ENCODE measurements at places on chromosomes 13 and 19. TPM values are rescaled to one million over a fixed set of nuclear protein-coding genes. Genes with fewer than 3 reads are reported as not detected.
A peak's percentile ranks its signal among the peaks of the same experiment; 100 is the strongest.

GRCh38 chr19:39737351-39737750 lies 478 bp downstream of the CLC start:
- DNase-seq = no peak
- peaks cover 3% of the 10 kb centered on the region for H3K27me3 ChIP-seq
- no peak overlapping the region for H3K27ac ChIP-seq
- no peak overlapping the region for H3K4me3 ChIP-seq
- H3K36me3 ChIP-seq = no peaks in the 10 kb centered on the region

DNA sequence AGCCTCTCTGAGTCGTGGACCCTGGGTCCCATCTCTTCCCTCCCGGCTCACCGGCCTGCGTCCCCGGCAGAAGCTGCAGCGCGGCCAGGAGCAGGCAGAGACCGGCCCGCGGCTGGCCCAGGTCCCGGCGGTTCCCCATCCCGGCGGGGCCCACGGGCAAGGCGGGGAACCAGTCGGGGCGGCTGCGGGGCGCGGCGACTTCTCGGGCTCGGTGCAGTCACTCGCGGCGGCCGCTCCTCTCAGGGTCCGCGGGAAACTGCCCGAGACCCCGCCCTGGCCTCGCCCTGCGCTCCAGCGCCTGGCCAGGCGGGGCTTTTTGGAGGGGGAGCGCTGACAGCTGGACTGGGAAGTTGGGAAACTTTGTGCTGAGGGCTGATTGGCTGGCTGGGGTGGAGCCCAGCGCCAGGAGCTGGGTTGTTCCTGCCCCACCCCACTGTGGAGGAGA lies at the start of gene COL5A3:
COL5A3 (minus strand) TSS at position 258 of the 445 bp plus-strand sequence; CDS start at position 139, 119 bp downstream.
- H3K4me3 ChIP-seq = no peak within 1 kb of the TSS

DNA sequence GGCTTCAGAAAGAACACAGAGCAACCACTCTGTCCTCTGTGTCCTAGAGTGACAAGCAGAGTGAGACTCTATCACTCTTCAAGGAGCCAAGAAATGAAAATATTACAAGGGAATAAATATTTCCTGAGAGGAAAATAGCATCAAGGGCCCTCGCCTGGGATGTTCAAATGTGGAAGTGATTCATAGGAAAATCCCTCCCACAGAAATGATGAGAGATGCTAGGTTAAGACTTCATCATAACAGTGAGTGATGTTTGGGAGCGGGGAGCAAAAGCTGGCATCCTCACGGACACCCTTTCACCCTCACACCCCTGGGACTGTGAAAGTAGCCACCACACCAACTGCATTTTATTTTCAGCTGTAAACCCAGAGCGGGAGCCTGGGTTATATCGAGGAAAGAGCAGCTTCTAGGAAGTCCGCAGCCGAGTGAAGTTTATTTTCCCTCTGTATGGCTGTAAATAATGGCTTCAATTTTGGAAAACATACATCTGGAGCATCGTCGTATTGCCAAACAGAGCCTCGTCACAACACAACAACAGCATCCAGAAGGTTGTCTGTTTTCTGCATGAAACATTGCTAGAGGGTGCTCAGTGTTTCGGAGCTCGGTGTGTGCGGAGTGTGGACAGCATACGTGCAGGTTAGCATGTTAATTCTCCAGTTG lies 54.8 kb downstream of the DLEU7 start:
- peaks cover 6% of the 10 kb centered on the region for H3K27me3 ChIP-seq
- H3K4me1 ChIP-seq = no peaks in the 10 kb centered on the region
- no peak overlapping the region for H3K27ac ChIP-seq
- no peaks in the 10 kb centered on the region for H3K36me3 ChIP-seq

DNA sequence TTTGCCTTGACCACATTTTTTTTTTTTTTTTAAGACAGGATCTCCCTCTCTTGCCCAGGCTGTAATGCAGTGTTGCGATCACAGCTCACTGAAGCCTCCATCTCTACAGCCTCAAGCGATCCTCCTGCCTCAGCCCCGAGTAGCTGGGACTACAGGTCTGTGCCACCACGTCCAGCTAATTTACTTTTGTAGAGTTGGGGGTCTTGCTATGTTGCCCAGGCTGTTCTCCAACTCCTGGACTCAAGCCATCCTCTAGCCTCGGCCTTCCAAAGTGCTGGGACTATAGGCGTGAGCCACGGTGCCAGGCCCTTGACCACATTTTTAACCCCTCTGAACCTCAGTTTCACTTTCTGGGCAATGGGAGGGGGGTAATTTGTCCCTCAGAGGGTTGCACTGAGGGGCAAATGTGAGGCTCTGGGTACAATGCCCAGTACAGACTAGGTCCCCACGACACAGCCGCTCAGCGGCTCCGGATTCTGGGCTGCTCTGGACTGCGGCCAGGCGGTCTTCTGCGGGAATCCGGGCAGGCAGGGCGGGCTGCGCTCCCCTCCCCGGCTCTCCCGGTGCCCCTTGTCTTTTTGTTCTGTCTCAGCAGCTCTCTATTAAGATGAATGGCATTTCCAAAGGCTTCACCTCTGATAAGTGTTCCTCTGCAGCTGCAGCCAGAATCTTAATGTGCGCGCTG lies 3.8 kb upstream of the ALOX5AP start:
- no peak for DNase-seq
- no peak overlapping the region for H3K27ac ChIP-seq
- H3K4me3 ChIP-seq = no peak overlapping the region
- no peaks in the 10 kb centered on the region for H3K4me1 ChIP-seq

DNA sequence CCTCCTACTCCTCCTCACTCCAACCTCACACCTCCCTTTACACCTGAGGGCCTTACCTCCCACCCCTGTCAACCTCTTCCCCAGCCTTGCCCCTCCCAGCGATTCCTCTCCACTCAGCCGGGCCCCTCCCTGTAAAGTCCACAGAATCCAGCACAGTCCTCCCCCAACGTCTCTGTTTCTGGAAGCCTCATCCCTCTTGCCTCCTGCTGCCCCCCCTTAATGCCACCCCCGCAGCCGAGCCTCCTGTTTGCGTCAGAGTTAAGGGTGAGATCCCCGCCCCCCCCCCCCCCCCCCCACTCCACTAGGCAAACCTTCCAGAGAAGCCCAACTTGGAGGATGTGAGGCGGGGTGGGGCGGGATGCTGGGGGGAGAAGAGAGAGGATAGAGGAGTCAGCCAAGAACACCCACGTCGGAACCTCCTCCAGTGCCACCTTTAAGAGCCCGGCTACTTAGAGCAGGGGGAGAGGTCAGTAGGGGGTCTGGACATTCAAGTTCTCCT lies 2.1 kb downstream of the UNC13A start:
- H3K4me1 ChIP-seq = peaks cover 12% of the 10 kb centered on the region
- peaks cover 15% of the 10 kb centered on the region for H3K27me3 ChIP-seq
- no peak overlapping the region for H3K27ac ChIP-seq
- H3K4me3 ChIP-seq = no peak overlapping the region
- no peaks in the 10 kb centered on the region for H3K36me3 ChIP-seq

DNA sequence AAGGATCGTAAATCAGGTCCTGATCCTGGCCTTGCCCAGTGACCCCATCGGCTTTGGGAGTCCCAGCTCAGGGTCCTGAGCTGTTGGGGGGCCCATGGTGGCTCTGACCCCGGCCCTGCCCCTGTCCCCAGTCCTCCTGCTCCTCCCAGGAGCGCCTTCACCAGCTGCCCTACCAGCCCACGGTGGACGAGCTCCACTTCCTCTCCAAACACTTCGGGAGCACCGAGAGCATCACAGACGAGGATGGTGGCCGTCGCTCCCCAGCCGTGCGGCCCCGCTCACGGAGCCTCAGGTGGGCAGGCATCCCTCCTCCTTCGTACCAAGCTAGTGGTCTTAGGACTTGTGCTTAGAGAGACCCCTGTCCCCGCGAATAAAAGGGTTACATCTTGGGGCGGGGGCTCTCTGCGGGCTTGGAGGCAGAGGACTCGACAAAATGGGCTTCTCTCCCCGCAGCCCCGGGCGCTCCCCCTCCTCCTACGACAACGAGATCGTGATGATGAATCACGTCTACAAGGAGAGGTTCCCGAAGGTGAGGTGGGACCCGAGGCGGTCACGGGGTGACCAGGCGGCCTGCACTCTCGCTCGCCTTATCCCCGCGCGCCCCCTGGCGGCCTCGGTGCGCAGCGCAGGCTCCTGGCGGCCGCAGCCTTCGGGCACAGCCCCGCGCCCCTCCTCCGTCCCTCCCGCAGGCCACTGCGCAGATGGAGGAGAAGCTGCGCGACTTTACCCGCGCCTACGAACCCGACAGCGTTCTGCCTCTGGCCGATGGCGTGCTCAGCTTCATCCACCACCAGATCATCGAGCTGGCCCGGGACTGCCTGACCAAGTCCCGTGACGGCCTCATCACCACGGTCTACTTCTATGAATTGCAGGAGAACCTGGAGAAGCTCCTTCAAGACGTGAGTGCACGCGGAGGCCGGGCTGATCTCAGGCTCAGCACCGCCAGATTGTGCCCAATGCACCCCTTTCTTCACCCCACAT lies 9.1 kb downstream of the MAST1 start:
- DNase-seq = peak; percentile 72
- no peaks in the 10 kb centered on the region for H3K27me3 ChIP-seq

GRCh38 chr13:91144054-91144453 lies 203.4 kb upstream of the MIR17HG start:
- no peaks in the 10 kb centered on the region for H3K27me3 ChIP-seq
- no peak overlapping the region for H3K4me3 ChIP-seq
- no peak overlapping the region for H3K27ac ChIP-seq
- no peaks in the 10 kb centered on the region for H3K4me1 ChIP-seq
- no peaks in the 10 kb centered on the region for H3K36me3 ChIP-seq

GRCh38 chr19:44592451-44592890 lies 20.9 kb upstream of the IGSF23 start:
- no peak overlapping the region for H3K4me3 ChIP-seq
- no peaks in the 10 kb centered on the region for H3K36me3 ChIP-seq
- DNase-seq = no peak
- no peaks in the 10 kb centered on the region for H3K27me3 ChIP-seq

GRCh38 chr19:55173714-55174409 lies 6.2 kb downstream of the SYT5 start:
- peak overlapping the region; percentile 17 for H3K4me3 ChIP-seq
- no peaks in the 10 kb centered on the region for H3K36me3 ChIP-seq
- no peak for DNase-seq
- no peaks in the 10 kb centered on the region for H3K4me1 ChIP-seq
- no peak overlapping the region for H3K27ac ChIP-seq
- H3K27me3 ChIP-seq = peaks cover 26% of the 10 kb centered on the region

DNA sequence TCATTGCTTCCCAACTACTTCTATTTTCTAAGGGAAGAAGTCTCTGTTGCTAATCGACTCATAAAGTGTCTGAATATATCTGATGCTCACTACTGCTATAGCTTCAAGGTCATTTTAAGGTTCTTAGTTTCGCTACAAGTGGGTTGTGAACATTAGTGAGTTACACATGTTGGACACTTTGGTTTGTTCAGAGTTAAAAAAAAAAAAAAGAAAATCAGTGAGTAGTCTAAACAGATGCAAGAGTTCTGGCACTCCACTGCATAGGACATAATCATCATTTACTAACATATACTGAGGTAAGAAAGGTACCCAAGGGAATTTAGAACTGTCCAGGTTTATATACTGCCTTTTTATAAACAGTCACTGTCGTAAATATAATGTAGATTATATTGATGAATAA lies 108.8 kb downstream of the KLF12 start:
- no peaks in the 10 kb centered on the region for H3K36me3 ChIP-seq
- no peak overlapping the region for H3K27ac ChIP-seq
- H3K4me1 ChIP-seq = peaks cover 11% of the 10 kb centered on the region
- no peaks in the 10 kb centered on the region for H3K27me3 ChIP-seq
- no peak for DNase-seq
- no peak overlapping the region for H3K4me3 ChIP-seq

DNA sequence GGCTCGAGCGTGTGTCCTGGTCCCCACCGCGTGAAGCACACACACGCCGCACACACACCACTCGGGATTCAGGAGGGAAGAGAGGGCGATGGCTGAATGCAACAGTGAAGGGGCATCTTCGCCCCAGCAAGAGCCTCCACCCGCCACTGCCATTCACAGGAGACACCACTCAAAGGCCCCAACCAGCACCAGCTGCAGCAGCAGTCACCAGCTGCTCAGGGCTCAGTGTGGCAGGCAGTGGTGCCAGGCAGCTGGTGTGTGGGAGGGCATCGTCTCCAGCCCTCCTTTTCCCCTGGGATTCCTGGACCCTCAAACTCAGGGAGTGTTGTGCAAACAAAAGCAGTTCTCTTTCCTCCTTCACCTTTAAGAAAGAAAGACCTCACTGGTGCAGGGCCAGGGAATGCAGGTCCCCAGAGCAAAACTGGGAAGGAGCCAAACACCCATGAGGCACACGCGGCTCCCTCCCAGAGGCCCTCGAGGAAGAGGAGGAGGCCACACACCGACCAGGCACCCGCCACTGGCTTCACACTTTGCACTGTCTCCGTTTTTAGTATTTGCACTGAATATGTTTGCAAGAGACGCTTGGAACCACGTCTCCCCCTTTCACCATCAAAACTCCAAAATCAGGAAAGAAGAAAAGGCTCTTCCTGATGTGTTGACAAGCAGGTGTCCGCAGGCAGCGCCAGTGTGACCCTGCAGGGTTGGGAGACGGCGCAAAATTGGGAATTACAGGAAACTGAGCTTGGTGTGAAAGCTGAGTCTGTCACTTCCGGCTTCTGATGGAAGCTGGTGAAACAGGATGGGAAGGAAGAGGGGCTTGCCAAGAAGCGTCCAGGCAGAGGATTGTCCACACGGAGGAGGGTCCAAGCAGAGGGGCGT lies 26.4 kb upstream of the F7 start:
- H3K27ac ChIP-seq = no peak overlapping the region
- H3K36me3 ChIP-seq = no peaks in the 10 kb centered on the region

GRCh38 chr13:78768950-78769349 lies 110.0 kb upstream of the OBI1 start:
- H3K36me3 ChIP-seq = no peaks in the 10 kb centered on the region
- H3K27ac ChIP-seq = no peak overlapping the region
- no peak overlapping the region for H3K4me3 ChIP-seq
- no peaks in the 10 kb centered on the region for H3K4me1 ChIP-seq
- DNase-seq = no peak
- H3K27me3 ChIP-seq = no peaks in the 10 kb centered on the region

GRCh38 chr13:32264407-32264806 lies 50.8 kb downstream of the ZAR1L start:
- peak; percentile 98 for DNase-seq
- H3K4me1 ChIP-seq = peaks cover 82% of the 10 kb centered on the region
- no peak overlapping the region for H3K4me3 ChIP-seq
- H3K36me3 ChIP-seq = peaks cover 18% of the 10 kb centered on the region
- H3K27ac ChIP-seq = peak overlapping the region; percentile 95

PRTN3 gene
- not detected for polyA plus RNA-seq

UGGT2 gene
- 4.6 TPM for polyA plus RNA-seq

HOOK2 gene
- polyA plus RNA-seq = 8.0 TPM

NLRP5 gene
- not detected for polyA plus RNA-seq

Measured in endothelial cell of umbilical vein (primary cell).